ENCODE measurements at places on chromosomes 7 and 10. TPM values are rescaled to one million over a fixed set of nuclear protein-coding genes. Genes with fewer than 3 reads are reported as not detected.
A peak's percentile ranks its signal among the peaks of the same experiment; 100 is the strongest.

GRCh38 chr7:30971840-30972563 lies 8.2 kb downstream of the GHRHR start:
- peaks cover 50% of the 10 kb centered on the region for H3K27me3 ChIP-seq
- H3K4me3 ChIP-seq, result no peak overlapping the region
- H3K27ac ChIP-seq, result no peak overlapping the region

Gene HMX3
- not detected for total RNA-seq

DNA sequence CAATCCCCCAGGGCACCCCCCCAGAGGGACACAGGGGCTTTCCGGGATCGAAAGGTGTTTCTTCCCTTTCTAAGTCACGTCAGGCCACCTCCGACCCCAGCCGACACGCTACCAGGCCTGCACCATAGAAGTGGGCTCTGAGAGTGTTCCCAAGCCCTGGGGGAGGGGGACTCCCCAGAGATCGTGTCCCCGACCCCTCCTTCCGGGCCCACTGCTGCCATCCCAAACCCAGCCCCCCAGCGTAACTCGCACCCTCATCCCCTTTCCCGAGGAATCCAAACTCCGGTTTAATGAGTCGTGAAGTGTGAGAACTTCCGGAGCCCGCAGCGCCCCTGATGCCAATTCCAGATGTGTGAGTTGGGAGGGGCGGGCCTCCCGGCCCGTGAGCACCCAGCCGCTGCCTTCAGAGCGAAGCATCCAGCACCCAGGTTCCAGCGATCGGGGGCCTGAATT lies 11.3 kb downstream of the UNCX start:
- H3K4me1 ChIP-seq, result no peaks in the 10 kb centered on the region
- no peak for DNase-seq
- H3K27ac ChIP-seq, result no peak overlapping the region

DNA sequence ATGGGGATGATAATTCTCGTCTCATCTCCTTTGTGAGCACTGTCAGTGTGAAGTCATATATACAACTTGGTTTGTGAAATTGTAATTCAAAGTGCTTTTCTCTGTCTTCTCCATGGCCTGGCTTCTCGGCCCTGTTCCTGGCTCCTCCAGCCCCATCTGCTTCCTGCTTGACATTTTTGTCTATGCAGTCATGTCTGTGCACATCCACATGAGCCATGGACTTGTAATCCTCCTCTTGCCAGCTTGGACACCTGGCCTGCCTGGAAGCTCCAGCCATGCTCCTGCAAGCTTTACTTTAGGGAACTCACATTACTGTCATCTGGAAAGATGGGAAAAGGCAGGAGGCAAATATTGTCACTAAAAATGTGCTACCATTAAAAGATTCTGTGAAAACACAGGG lies 576.0 kb upstream of the DPP6 start:
- H3K4me1 ChIP-seq, result no peaks in the 10 kb centered on the region
- no peak overlapping the region for H3K4me3 ChIP-seq
- no peak overlapping the region for H3K27ac ChIP-seq
- no peaks in the 10 kb centered on the region for H3K27me3 ChIP-seq
- DNase-seq, result no peak

- peaks cover 5% of the 10 kb centered on the region for H3K4me1 ChIP-seq
- H3K4me3 ChIP-seq, result no peak overlapping the region
- no peaks in the 10 kb centered on the region for H3K27me3 ChIP-seq
- no peaks in the 10 kb centered on the region for H3K36me3 ChIP-seq
These were observed 70.5 kb downstream of the SH3PXD2A start for GRCh38 chr10:103784723-103785418.

- no peak overlapping the region for H3K4me3 ChIP-seq
- no peak for DNase-seq
- peaks cover 51% of the 10 kb centered on the region for H3K36me3 ChIP-seq
- H3K4me1 ChIP-seq, result peaks cover 8% of the 10 kb centered on the region
- no peak overlapping the region for H3K27ac ChIP-seq
These were observed 48.8 kb downstream of the DAGLB start for GRCh38 chr7:6398943-6399342.

GRCh38 chr7:107319724-107320228 lies 150.1 kb upstream of the GPR22 start:
- H3K4me1 ChIP-seq, result no peaks in the 10 kb centered on the region
- no peak overlapping the region for H3K4me3 ChIP-seq
- DNase-seq, result no peak
- H3K27ac ChIP-seq, result no peak overlapping the region
- H3K27me3 ChIP-seq, result no peaks in the 10 kb centered on the region

- H3K4me3 ChIP-seq, result no peak overlapping the region
- no peak overlapping the region for H3K27ac ChIP-seq
- no peak for DNase-seq
- no peaks in the 10 kb centered on the region for H3K27me3 ChIP-seq
These were observed 4.2 kb downstream of the NSUN6 start for GRCh38 chr10:18647151-18647550.

Gene AKR1C8
- total RNA-seq, result not detected

- no peaks in the 10 kb centered on the region for H3K36me3 ChIP-seq
- no peaks in the 10 kb centered on the region for H3K27me3 ChIP-seq
- no peak for DNase-seq
These were observed 9.9 kb downstream of the SGMS1 start for GRCh38 chr10:50613726-50614443.

DNA sequence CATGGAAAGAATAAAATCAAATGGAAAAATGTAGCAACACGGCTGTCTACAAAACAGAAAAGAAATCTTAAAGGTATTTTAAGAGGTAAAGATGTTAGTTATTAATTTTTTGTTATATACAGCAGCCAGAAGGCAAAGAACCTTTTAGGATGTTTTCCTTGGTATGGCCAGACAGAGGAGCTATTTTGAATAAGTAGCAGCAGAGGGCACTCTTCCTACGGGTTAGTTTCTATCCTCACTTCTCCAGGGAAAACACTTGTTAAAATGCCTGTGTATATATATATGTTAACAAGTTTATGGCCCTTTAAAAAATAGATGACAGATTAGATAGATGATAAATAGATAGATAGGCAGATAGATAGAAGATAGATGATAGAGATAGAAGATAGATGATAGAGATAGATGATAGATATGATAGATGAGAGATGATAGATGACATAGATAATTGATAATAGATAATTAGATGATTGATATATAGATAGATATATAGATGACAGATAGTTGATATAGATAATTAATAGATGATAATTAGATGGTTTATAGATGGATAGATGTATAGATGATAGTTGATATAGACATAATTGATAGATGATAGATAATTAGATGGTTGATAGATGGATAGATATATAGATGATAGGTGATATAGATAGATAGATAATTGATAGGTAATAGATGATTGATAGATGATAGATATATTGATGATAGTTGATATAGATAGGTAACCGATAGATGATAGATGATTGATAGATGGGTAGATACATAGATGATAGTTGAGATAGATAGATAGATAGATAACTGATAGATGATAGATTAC lies 57.8 kb upstream of the WIPF3 start:
- no peaks in the 10 kb centered on the region for H3K27me3 ChIP-seq
- no peak for DNase-seq
- no peak overlapping the region for H3K27ac ChIP-seq
- H3K4me3 ChIP-seq, result no peak overlapping the region
- H3K36me3 ChIP-seq, result no peaks in the 10 kb centered on the region

DNA sequence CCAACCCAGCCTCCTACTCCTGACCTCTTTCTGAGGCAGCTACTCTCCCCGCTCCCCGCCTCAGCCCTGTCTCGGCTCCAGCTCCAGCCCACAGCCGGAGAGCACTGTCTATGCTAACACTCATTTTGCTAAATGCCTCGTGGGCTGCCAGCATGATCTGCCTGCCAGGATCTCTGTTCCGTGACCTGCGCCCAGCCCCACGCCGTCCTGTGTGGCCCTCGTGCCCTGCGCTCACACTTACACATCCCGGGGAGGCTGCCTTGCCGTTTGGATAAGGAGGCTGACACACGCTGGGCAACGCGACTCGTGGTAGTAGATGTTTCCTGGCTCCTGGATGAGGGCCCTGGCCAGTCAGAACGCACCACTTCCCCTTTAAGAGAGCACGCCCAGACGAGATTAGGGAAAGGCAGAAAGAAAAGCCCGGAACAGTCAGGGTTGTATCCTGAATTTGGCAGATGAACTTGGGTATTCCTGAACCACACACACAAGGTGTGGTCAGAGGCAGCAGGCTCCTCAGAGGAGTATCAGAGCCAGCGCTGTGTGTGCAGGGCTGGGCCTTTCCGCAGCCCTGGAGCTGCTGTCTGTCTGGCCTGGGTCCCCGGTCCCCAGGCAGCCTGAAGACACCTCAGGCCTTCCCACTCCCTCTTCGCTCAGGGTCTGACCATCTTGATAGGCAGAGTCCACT lies 97.7 kb upstream of the EFCAB10 start:
- peak overlapping the region; percentile 57 for H3K4me3 ChIP-seq
- DNase-seq, result no peak
- no peaks in the 10 kb centered on the region for H3K27me3 ChIP-seq
- H3K36me3 ChIP-seq, result no peaks in the 10 kb centered on the region
- no peaks in the 10 kb centered on the region for H3K4me1 ChIP-seq

DNA sequence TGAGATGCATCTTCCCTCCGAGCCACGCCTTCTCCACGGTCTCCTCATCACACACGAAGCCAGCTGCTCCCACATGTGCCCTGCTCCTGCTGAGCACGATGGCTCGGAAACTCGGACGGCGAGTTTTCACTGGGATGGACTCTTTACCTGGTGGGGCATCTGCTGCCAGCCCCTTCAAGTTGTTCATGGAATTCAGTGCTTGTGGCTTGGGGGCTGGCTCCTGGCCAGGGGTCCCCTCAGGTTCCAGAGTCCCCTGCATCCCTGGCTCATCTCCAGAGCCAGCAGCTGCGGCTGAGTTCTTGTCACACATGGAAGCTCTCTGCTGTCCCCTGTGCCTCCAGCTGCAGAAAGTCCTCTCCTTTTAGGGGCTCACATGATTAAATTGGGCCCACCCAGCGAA lies 654.0 kb downstream of the SDK1 start:
- no peaks in the 10 kb centered on the region for H3K4me1 ChIP-seq
- no peaks in the 10 kb centered on the region for H3K27me3 ChIP-seq
- no peaks in the 10 kb centered on the region for H3K36me3 ChIP-seq
- H3K4me3 ChIP-seq, result no peak overlapping the region
- no peak for DNase-seq

Gene PRSS37
- not detected for total RNA-seq

Gene PRRT4
- total RNA-seq, result not detected

DNA sequence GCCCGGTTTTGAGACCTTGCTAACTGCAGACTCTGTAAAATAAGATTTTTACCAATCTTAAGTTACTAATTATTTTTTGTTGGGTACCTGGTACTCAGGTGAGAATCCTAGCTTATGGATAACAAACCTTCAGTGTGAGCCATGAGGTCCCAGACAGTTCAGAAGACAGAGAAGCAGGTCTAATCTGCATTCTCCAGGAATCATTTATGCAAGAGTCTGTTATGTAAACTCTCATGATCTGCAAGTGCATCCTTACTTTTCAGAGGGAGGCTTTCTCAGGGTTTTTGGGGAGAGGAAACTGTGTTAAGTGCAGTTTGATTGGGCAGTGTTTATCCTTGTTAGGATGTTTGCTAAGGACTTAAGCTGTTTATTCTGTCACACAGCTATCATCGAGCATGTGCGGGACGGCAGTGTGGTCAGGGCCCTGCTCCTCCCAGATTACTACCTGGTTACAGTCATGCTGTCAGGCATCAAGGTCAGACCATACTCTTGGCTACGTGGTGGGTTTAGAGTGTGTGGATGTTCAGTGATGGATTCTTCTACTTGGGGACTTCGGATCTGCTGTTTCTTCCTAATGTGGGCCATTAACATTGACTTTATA lies 50.2 kb downstream of the SND1 start:
- H3K27ac ChIP-seq, result no peak overlapping the region
- peaks cover 73% of the 10 kb centered on the region for H3K36me3 ChIP-seq
- H3K27me3 ChIP-seq, result no peaks in the 10 kb centered on the region
- H3K4me3 ChIP-seq, result no peak overlapping the region
- H3K4me1 ChIP-seq, result peaks cover 3% of the 10 kb centered on the region
- DNase-seq, result no peak

GRCh38 chr7:41869997-41870396 lies 167.1 kb upstream of the INHBA start:
- no peaks in the 10 kb centered on the region for H3K36me3 ChIP-seq
- DNase-seq, result no peak
- peaks cover 65% of the 10 kb centered on the region for H3K4me1 ChIP-seq
- peak overlapping the region; percentile 92 for H3K27ac ChIP-seq

Gene BPGM
- total RNA-seq, result 64.8 TPM

Gene SPACDR
- total RNA-seq, result 0.36 TPM

Gene FAM241B
- total RNA-seq, result not detected

DNA sequence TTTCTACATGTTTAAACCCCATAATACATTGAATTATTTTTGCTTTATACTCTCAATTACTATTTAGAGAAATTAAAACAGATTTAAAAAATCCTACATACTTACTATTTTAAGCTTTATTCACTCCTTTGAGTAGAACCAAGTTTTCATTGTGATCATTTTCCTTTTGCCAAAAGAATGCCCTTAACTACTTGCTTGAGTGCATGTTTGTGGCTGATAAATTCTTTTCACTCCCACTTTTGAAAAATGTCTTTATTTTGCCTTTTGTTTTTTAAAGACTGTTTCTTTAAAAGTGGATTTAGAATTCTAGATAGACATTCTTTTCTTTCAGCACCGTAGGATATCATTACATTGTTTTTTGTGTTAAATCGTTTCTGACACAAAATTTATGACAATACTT lies 22.3 kb upstream of the AGR3 start:
- H3K4me1 ChIP-seq, result no peaks in the 10 kb centered on the region
- no peak overlapping the region for H3K27ac ChIP-seq
- H3K36me3 ChIP-seq, result no peaks in the 10 kb centered on the region
- H3K27me3 ChIP-seq, result no peaks in the 10 kb centered on the region
- DNase-seq, result no peak

- H3K27ac ChIP-seq, result no peak overlapping the region
- H3K27me3 ChIP-seq, result no peaks in the 10 kb centered on the region
- H3K4me1 ChIP-seq, result peaks cover 3% of the 10 kb centered on the region
- peak overlapping the region; percentile 67 for H3K4me3 ChIP-seq
These were observed 114.1 kb downstream of the VIPR2 start for GRCh38 chr7:159030490-159031134.

DNA sequence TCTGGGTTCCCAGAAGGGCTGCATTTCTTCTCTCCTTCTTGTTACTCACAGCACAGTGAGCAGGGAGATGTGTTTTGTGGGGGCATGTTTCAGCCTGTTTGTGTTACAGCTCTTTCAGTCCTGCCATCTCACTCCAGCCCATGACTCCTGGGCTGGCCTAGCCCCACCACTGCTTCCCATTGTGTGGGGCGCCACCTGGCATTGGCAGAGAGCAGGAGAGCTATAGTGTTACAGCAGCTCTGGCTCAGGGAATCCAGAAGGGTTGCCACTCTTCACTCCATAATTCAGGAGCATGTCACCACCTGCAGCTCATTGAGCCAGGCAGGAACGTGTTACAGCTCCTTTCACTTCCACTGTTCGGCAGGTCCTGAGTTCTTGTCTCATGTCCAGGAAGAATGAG lies 30.0 kb downstream of the CLDN12 start:
- H3K4me1 ChIP-seq, result no peaks in the 10 kb centered on the region
- H3K36me3 ChIP-seq, result no peaks in the 10 kb centered on the region
- DNase-seq, result no peak
- no peaks in the 10 kb centered on the region for H3K27me3 ChIP-seq

Gene CPN1
- not detected for total RNA-seq
